Parietal lobe (tissue), 2 donors: ENCODE measurements at places on chromosomes 7 and 10. TPM values are rescaled to one million over a fixed set of nuclear protein-coding genes. Genes with fewer than 3 reads are reported as not detected.

EFCAB10 gene
- 2.2 TPM for total RNA-seq

ASAH2B gene
- 12.2 TPM for total RNA-seq

HSPA12A gene
- 39.1 TPM for total RNA-seq

PLEKHA1 gene
- 47.6 TPM for total RNA-seq

OR2A5 gene
- not detected for total RNA-seq

GIMAP2 gene
- total RNA-seq = 1.9 TPM

WAPL gene
- 67.0 TPM for total RNA-seq

EPHA1 gene
- total RNA-seq = not detected

PHKG1 gene
- 4.4 TPM for total RNA-seq

ARMS2 gene
- not detected for total RNA-seq

PEX1 gene
- 67.3 TPM for total RNA-seq

CC2D2B gene
- total RNA-seq = 2.2 TPM

KRIT1 gene
- 130 TPM for total RNA-seq

PIK3CG gene
- total RNA-seq = 1.6 TPM

DNAJC30 gene
- 4.4 TPM for total RNA-seq

ZNF282 gene
- 27.5 TPM for total RNA-seq
